ENCODE measurements at places on chromosomes 4 and X.

DNA sequence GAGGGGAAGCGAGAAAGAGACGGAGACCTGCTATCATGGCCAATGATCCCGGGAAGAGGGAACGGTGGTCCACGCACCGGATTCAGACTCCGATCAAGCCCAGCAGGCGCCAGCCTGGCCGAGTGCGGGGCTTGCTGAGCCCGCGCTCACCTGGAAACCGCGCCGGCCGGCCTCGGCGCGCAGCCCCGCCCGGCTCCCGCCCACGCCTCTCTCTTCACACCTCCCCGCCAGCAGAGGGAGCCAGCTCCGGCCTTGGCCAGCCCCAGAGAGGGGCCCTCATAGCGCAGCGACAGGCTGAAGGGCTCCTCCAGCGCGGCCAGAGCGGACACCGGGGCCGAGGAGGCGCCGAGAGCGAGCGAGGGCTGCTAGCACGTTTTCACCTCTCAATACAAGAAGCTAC, 36.8 kb upstream of the SPANXN2 start:
- DNase-seq, result no peak

DNA sequence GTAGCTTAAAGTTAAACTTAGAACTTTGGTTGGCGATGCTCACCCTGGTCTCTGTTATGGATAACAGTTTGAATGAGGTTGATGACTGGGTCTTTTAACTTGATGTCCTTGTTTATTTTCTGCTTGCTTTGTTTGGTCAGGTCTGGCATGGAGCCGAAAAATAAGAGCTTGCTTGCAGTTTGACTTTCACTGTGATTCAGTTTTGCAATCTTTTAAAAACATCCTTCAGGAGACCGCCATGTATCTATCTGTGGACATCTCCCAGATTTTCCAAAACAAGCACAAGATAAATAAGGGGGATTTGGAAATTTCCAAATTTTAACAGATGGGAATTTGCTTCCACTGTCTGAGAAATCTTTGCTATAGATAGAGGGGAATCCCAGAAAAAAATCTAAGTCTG, 246.7 kb downstream of the PALLD start:
- no peak for DNase-seq

- no peak for DNase-seq
Observed at GRCh38 chrX:122582280-122582974, 601.7 kb upstream of the GRIA3 start.

DNA sequence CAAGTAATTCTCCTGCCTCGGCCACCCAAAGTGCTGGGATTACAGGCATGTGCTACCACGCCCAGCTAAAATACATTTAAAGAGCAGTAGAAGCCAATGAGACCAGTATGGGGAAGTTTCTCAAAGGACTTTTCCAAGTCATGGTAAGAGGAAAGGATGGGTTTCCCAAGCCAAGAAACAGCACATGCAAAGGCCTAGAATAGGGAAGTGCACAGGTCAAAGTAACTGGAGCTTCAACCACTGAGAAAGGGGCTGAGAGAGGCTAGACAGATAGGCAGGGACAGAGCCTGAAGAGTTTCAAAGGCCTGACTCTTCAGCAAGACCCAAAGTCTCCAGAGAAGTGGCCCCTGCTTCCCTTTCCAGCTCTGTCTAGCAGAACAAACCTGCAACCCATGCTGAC, 162.1 kb downstream of the CORIN start:
- no peak for DNase-seq

DNA sequence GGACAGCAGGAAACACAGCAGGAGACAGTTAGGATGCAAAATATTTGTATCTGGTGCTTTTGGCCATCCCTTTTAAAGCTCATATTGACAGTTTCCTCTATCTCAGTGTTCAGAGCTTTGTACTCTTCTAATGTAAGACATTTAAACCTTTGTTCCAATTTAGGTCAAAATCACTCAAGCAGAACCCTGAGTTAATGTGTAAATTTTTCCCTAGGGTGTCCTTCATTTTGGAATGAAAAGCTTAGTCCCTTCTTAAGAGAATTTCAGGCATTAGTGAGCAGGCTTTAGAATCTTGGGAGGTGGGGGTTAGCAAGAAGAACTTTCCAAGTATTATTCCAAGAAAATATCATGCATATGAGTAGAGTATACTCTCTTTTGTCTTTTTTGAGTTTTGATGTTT, 188.7 kb downstream of the GBA3 start:
- no peak for DNase-seq

DNA sequence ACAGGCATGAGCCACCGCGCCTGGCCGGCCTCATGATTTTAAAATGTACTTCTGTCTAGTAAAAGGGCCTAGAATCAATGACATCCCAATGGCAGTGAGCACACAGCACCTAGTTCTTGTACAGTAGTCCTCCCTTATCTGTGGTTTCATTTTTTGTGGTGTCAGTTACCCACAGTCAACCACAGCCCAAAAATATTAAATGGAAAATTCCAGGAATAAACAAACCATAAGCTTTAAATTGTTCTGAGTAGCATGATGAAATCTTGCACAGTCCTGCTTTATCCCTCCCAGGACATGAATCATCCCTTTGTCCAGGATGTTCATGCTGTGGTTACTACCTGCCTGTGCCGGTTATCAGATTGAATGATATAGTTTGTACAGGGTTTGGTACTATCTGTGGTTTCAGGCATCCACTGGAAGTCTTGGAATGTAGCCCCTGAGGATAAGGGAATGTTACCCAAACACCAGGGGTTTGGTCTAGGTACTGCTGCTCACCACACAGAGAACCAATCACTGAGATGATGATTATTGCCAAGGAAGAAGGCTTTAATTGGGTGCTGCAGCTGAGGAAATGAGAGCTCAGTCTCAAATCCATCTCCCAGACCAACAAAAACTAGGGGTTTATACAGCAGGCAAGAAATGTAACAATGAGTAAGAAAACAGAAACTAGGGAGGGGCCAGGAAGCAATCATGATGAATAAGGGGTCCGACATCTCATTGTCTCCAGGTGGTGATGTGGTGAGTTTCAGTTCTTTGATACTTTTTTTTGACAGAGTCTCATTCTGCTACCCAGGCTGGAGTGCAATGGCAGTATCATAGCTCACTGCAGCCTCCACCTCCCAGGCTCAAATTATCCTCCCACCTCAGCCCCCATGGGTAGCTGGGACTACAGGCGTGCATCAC, 16.2 kb upstream of the FHL1 start:
- DNase-seq, result no peak

- DNase-seq, result no peak
Observed at GRCh38 chr4:3307060-3307459, 14.2 kb downstream of the RGS12 start.

GRCh38 chrX:124293810-124294209, 38.6 kb upstream of the TEX13D start:
- no peak for DNase-seq

DNA sequence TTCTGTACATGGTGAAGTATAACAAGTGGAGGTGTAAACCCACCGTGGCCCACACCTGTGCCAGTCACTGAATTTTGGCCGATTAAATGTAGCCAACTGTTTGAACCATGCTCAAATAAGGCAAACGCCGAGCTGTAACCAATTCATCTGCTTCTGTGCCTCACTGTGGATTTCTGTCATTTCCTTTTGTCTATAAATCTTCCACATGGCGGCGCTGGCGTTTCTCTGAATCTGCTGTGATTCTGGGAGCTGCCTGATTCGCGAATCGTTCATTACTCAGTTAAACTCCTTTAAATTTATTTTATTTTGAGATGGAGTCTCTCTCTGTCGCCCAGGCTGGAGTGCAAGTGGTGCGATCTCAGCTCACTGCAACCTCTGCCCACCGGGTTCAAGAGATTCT, 19.2 kb downstream of the SUPT20HL2 start:
- no peak for DNase-seq

GRCh38 chr4:2829321-2829932, 14.2 kb upstream of the ADD1 start:
- no peak for DNase-seq

- DNase-seq, result no peak
Observed at GRCh38 chr4:6047130-6047673, 29.0 kb upstream of the C4orf50 start.

DNA sequence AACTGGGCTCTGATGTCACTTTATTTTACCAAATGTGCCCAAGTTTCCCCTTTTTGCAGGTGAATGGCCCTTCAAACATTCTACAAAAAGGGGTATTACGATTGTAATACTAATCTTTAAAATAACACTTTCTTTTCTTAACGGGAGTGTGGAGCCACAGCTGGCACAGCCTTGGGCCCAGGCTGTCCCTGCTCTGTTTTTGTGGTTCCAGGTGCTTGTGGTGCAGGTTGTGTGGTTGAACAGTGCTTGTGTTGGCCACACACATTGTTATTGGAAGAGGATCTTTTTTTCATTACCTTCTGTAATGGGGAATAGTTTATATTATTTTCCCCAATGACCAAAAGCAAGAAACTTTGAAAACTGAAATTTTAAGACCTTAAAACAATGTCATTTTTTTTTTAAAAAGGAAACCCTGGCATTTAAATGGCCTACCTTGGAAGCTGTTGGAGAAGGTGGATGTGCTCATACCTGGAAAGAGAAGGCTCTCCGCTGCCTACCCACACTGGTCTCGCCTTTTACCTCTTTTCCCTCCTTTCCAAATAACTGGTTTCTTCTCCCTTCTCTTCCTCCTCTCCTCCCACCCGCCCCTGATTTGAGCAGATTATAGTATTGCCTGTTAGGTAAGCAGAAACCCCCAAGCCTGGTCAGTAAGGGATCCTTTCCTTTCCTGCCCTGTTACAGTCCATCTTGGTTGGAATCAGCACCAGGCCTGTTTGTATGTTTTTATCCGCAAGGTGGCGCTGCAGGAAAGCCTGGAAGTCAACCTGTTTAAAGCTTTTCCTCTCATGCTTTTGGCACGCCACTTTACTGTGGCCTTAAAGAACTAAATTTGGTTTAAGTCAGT, 28.6 kb downstream of the HADH start:
- peak; percentile 64 for DNase-seq

DNA sequence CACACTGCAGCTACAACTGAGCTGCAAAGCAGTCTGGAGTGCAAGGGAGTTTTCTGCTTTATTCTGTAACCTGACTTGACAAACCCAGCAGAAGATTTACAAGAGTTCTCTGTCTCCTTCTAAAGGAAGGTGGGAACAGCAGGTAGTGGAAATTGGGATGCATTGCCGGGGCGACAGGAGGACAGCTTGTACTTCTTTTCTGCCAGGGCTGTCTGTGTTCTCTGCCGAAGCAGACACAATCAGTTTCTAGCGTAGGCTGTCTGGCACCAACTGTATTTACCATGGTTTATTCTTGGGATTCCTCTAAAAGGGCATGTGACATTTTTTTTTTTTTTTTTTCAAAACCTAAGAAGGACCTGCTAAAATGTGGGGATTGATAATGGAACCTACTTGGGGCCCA, 190.8 kb upstream of the GK2 start:
- DNase-seq, result no peak

DNA sequence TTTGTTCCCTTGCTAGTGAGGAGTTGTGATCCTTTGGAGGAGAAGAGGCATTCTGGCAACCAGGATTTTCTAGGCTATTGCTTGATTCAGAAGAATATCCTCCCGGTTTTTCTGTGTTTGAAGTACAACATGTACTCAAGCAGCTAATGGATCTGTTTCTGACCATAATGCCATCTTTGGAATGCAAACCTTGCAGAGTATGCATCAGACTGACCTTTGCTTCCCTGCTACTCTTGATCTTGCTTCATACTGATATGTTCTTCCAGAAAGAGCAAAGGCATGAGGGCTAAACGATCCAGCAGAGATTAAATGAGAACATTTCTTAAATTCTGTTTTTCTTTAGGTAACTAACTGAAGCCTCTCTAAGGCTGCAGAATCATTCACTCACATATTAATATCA, 265.4 kb upstream of the SLC7A11 start:
- DNase-seq, result no peak

- no peak for DNase-seq
Observed at GRCh38 chr4:120544838-120545237, 377.7 kb downstream of the PRDM5 start.

GRCh38 chrX:43108828-43109227, 330.9 kb upstream of the PPP1R2C start:
- no peak for DNase-seq

DNA sequence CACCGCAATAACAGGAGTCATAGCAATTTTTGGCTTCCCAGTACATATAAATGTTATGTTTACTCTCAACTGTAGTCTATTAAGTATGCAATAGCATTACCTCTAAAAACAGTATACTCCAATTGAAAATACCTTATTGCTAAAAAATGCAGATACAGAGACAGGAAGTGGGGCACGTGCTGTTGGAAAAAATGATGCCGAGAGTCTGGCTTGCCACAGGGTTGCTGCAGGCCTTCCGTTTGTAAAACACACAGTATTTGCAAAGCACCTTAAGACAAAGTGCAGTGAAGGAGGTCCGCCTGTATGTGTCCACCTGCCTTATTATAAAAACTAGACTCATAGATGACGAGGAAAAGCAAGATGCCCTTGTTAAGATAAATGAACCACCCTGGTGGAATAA, 23.5 kb downstream of the CD99 start:
- DNase-seq, result no peak

- DNase-seq, result no peak
Observed at GRCh38 chr4:40216622-40217366, 20.0 kb downstream of the RHOH start.

GRCh38 chrX:107731831-107732502, 43.6 kb downstream of the TSC22D3 start:
- no peak for DNase-seq

DNA sequence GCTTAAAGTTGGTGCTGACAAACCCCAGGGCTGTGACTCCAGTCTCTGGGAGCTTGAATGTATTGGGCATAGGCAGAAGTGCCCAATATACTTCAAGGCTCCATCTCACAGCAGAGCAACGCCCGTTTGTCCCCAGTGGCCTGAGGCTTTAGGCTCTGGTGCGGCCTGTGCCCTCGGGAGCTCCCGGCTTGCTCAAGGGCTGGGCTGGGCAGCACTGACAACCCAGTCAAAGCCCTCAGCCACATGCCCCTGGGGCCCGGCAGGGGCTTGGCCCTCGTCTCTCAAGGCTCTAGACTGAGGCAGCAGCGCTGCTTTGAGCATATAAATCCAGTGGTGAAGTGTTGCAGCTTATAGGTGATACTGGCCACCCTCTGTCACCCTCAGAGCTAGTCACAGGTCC, 203.7 kb downstream of the AFAP1 start:
- no peak for DNase-seq

GRCh38 chr4:158809611-158810486, 41.0 kb downstream of the FNIP2 start:
- DNase-seq, result no peak
